ENCODE measurements at places on chromosomes 3 and 15.

DNA sequence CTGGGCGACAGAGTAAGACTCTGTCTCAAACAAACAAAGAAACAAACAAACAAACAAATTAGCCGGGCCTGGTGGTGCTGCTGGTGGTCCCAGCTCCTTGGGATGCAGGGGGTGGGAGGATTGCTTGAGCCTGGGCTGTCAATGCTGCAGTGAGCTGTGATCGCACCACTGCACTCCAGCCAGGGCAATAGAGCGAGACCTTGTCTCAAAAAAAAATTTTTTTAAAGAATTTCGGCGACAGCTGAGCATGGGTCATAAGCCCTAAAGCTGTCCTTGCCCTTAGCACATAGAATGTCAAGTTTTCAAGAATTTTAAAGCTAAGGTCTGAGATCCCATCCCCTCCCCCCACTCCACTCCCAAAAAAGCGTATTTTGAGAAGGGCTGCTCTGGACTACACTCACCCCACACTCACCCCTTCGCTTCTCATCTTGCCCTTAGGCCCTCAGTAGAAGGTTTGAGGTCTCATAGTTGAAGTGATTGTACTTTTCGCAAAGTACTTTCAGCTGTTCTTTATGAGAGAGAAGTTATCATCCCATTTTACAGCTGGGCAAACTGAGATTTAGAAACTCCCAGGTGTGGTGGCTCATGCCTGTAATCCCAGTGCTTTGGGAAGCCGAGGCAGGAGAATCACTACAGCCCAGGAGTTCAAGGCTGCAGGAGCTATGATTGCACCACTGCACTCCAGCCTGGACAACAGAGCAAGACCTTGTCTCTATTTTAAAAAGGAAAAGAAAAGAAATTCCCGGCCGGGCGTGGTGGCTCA is 34.3 kb upstream of the FLNB start:
- no peak for DNase-seq

DNA sequence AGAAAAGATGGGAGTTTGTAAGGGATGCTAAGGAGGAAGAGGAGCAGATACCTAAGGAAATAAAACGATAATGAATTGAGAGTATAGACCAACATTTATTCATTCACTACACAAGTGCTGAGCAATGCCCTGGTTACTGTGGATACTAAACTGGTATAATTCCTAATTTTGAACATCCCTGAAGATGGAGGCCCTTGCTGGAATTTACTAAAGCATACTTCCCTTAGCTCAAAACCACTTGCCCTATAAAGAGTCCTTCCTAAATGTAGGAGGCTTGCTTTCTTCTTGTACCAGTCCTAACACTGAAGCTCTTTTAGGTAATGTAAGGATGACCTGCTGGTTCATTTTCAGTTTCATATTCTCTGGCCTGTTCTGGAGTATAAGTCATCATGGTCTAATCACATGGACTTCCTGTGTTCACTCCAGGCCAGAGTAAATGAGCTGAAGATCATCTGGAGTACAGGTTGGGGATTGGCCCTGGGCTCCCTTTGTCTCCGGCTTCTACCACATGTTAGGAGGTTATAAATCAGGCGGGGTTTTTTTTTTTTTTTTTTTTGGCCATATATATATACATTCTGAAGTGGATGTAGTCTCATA is 40.1 kb upstream of the MTMR10 start:
- no peak for DNase-seq

GRCh38 chr15:40366457-40367370 is 8.7 kb downstream of the DISP2 start:
- no peak for DNase-seq

DNA sequence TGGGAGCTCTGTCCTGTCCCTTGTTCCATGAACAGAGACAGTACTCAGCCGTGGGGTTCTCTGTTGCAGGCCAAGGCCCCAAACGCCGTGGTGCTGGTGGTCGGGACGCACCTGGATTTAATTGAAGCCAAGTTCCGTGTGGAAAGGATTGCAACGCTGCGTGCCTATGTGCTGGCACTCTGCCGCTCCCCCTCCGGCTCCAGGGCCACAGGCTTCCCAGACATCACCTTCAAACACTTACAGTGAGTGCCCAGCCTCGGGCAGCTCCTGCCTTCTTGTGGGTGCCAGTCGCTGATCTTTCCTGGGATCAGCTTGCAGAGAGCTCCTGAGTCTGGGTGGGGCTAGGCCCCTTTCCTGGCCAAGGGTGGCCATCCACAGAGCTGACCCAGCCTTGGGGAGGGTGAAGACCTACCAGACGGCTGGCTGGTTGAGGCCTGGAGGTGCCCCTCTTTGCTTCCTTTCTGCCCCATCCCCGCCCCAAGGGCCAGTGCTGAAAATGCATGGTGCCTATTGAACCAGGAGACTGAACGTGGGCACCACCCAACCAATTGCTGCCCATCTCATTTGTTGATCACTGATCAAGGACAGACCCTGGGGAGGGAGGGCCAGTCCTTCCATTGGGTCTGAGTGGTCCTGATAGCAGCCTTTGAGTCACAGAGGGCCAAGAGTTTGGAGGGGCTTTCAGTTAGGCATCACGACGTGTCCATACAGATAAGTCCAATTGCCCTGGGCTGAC is 106.9 kb downstream of the LRRK1 start:
- DNase-seq: no peak

DNA sequence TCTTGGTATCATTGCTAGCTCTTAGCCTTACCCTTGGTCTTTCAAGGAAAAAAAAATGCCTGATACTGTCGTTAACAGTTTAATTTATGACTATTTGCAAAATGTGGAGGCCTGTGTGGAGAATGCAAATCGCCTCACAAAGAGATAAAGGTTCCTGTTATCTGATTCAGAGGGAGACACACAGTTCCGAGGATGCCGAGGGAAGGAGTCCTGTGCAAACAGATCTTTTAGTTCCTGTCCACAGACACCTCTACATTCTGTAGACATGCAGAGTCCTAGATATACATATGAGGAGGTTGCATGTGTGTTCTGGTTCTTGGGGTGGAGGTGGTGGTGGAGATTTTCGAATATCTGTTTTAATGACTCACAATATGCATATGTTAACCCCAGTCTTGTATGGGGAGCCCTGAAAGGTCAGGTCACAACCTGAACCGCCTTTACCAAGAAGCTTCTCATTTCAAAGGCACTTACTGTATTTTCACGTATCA is 5.7 kb downstream of the NR2F2 start:
- no peak for DNase-seq

GRCh38 chr3:72080095-72080494 is 295.1 kb upstream of the PROK2 start:
- DNase-seq: no peak

GRCh38 chr3:62817678-62818077 is 57.5 kb downstream of the CADPS start:
- no peak for DNase-seq

GRCh38 chr3:56854856-56855611 is 53.3 kb upstream of the ARHGEF3 start:
- DNase-seq: no peak

- no peak for DNase-seq
These were observed 70.8 kb downstream of the ADAM10 start for GRCh38 chr15:58678683-58679082.

DNA sequence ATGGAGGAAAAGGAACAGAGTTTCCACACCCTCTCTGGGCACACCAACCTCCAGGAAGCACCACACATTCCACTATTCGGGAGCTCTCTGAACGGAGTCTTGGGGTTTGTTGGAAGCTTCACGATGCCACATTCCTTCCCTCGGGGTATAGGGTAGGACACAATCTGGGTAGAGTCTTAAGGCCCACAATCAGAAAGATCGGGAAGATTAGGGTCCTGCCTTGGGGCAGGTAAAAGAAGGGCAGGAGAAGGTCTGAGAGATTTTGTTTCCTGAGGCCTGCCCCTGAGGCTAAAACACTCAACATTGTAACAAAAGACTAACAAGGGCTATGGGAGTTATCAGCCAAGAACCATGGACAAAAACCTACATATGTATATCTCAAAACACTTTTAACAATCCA is 89.2 kb upstream of the RAP2B start:
- no peak for DNase-seq

DNA sequence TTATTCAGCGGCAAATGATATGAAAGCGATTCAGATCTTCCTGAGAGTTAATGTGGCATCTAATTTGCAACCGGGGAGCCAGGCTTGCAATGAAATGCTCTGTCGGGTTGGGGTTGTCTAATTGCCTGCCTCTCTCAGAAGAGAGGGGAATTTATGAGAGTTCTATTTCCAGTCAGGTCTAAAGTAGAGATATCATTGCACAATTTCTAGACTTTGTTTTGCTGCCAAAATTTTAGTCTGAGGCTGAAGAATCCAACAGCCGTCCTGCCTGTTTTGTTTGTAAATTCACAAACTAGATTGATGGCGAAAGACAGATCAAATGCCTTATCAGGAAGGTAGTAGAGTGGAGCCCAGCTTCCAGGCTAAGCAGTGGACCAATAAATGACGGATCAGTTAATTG is 610 bp downstream of the LIPC start:
- DNase-seq: peak; percentile 15

DNA sequence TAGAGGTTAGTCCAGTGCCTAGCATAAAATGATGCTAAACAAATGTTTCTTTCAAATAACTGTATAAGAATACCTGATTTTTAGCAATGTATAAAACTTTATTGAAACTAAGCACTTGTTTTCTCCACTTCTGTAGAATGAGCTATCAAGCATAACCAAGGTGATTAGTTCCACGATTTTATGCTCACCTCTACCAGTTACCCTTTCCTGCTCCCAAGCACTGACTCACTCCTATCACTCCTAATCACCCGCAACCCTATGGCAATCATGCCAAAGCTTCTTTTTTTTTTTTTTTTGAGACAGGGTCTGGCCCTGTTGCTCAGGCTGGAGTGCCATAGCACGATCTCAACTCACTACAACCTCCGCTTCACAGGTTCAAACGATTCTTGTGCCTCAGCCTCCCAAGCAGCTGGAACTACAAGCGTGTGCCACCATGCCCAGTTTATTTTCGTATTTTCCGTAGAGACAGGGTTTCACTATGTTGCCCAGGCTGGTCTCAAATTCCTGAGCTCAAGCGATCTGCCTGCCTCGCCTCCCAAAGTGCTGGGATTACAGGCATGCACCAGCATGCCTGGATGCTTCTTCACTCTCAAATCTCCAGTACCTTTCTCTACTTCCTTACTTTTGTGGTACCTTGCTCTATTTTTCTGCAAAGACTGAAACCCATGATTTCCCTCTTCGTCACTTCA is 3.9 kb downstream of the HSPBAP1 start:
- DNase-seq: no peak

- DNase-seq: no peak
These were observed 14.7 kb upstream of the ACOX2 start for GRCh38 chr3:58551636-58552180.

DNA sequence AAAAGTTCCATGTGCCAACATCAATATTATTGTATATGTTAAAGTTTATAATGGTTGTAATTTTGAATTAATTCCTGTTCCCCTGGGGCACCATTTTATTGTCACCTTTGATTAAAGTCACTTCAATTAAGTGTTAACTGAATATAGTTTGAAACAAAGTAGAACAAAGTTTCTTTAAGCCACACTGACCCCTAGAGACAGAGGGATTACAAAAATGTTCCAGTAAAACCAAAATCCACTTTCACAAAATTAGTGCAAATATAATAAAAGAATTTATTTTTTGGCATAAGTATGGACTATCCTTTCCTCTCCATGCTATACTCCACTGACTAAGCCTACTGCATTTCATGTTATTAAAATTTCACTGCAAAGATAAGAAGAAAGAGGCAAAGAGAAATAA is 123.9 kb downstream of the ZMAT3 start:
- no peak for DNase-seq

DNA sequence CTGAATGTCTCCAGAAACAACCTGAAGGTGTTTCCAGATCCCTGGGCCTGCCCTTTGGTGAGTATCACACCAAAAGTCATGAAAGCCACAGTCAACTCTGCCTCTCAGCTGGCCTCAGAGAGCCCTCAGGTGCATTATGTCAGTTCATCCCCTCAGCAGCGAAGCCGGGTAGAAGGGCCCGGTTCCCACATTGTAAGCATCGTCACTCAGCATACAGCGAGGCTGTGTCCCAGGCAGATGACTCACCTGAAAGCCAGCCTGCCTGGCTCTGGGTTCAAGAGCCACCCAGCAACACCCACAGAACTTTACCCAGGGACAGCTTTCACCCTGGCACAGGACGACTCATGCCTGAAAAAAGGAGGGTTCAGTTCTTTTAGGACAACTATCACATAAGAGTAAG is 91.6 kb downstream of the LRRK1 start:
- no peak for DNase-seq

- no peak for DNase-seq
These were observed 68.0 kb downstream of the DIPK2A start for GRCh38 chr3:144039661-144040060.

DNA sequence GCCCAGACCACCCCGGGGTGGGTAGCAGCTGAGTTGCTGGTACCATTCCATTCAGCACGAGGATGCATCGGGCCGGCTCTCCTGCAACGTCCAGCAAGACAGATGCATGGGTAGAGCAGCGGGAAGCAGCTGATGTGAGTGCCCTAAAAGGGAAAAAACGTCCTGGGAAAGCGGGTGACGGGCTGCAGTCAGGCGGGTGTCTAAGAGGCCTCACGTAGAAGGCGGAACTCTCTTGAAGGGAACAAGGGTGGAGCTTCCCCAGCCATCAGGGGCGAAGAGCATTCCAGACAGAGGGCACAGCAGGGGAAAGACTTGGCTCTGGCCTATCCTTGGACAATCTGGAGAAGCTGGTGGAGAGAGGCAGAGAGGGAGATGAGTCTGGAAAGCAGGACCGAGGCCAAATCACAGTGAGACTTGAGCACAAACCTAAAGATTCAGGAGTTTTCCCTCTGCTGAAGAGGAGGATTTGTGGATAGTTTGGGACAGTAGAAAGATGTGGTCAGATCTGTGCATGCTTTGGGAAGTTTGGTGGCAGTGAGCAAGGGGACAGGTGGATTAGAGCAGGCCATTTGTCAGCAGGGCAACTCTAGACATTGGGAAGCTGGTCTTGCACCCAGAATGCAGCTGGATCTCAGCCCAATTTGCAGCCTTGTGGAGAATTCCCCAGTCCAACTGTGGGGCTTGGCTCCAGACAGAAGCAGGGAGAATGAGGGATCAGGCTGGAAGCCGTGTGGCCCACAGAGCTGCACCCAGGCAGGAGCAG is 70.7 kb downstream of the SEMA5B start:
- no peak for DNase-seq

- DNase-seq: no peak
These were observed 210.9 kb upstream of the KCNMB2 start for GRCh38 chr3:178325330-178325729.

DNA sequence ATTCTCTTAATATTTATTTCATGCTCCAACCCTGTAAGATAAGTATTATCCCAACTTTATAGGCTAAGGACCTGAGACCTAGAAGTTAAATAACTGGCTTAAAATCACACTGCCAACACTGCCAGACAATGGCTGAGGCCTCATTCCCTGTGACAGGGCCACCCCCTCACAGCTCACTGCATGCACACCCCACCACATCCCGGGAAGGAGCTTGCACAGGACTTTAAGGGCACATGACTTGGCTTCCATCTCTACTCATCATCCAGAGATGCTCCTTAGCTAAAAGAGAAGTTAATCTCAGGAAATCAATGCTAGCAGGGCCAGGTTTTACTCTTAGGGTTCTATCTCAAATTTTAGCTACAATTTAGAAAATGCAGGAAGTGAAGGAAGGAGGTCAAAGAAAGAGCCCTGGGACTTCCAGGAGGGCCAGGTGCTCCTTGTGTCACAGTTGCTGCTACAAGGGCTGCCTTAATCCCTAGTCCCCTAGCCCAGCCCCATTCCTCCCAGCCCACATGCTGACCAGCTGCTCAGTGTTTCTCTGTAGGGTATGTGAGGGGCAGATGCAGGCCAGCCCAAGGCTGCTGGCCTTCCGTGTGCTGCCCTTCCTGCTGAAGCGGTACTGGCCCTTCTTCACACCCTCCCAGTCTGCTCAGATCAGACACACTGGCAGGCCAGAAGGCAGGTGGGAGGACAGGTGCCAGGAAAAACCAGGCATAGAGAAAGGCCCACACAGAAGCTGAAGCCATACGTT is 53.5 kb downstream of the WWTR1 start:
- DNase-seq: no peak

All from DMS79 (cell line).